Mesenchymal stem cell (in vitro differentiated cells and primary cell): ENCODE measurements at places on chromosomes 4 and X.

DNA sequence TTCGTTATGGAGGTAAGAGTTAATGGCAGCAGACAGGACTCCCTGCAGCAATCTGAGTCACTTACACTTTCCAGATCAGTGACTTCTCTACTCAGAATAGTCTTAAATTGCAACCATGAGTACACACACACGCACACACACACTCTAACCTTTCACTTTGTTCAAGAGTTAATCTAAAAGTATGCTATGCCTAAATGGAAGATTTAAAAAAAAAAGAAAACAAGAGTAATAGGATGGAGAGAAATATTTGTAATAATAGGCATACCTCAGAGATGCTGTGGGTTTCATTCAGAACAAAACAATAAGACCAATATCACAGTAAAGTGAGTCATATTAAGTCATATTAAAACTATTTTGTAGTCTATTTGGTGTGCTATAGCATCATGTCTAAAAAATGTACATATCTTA, 969.1 kb upstream of the PCDH10 start:
- DNase-seq: peak; percentile 9

GRCh38 chr4:88743696-88744095, 46.1 kb upstream of the NAP1L5 start:
- DNase-seq: peak; percentile 54

DNA sequence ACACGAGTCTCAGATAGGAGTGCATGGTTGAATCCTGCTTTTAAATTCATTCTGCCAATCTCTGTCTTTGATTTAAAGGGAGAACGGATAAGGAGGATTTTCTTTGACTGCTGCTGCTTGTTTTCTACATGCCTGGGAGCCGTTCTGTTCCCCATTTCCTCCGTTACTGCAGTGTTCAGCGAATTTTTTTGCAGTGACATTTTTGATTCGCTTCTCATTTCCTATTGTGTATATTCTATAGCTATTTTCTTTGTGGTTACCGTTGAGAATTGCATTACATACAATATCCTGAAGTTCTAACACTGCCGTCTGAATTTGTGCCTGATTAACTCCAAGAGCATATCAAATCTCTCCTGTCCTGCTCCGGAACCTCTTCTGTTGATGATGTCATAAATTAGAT, 14.8 kb upstream of the MAEA start:
- no peak for DNase-seq

GRCh38 chr4:70365479-70365878, 4.9 kb downstream of the SMR3A start:
- DNase-seq: no peak

- no peak for DNase-seq
Observed at GRCh38 chr4:164115236-164115635, 620.7 kb downstream of the TMA16 start.

- DNase-seq: no peak
Observed at GRCh38 chr4:101309925-101310324, 37.4 kb downstream of the PPP3CA start.

GRCh38 chr4:153197301-153197700, 6.9 kb upstream of the TRIM2 start:
- no peak for DNase-seq

DNA sequence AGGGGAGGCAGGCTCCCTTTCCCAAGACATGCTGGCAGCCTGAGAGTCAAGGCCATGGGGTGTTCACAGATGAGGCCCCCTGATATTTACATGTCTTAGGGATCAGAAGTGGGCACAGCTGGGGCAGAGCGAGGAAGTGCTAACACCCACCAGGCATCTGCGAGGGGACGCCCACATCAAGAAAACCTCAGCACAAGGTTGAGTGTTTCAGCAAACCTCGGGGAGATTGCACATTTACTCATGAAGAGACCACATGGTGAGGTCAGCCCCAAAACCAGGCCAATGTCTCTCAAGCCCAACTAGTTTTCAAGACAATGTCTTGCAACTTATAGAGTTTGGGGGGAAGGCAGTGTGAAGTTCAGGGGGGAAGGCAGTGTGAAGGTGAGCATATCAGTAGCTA, 55.2 kb downstream of the CLNK start:
- no peak for DNase-seq

- no peak for DNase-seq
Observed at GRCh38 chr4:177052211-177052934, 257.3 kb upstream of the NEIL3 start.

GRCh38 chr4:5280828-5281227, 229.5 kb downstream of the STK32B start:
- DNase-seq: no peak

- no peak for DNase-seq
Observed at GRCh38 chrX:52594658-52595057, 60.0 kb downstream of the SSX7 start.

- DNase-seq: peak; percentile 78
Observed at GRCh38 chr4:55503169-55503568, 43.5 kb downstream of the CLOCK start.

- DNase-seq: peak; percentile 73
Observed at GRCh38 chr4:127249066-127249766, 383.5 kb upstream of the INTU start.

DNA sequence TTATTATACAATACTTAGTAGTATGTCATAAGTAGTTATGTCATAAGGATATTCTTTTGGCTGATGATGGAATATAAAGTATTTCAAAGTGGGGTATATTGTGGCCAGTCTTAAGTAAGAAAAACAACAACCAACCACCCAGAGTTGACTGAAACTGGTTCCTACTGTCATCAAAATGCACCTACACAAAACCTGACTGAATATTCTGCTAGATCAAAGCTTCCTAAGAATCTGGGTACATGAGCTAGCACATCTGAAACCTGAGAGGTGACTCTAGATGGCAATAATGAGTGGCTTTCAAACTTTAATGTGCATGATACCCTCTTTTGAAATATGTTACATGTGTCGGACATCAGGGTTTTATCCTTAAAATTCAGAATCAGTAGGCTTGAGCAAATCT, 60.4 kb downstream of the REELD1 start:
- DNase-seq: no peak

DNA sequence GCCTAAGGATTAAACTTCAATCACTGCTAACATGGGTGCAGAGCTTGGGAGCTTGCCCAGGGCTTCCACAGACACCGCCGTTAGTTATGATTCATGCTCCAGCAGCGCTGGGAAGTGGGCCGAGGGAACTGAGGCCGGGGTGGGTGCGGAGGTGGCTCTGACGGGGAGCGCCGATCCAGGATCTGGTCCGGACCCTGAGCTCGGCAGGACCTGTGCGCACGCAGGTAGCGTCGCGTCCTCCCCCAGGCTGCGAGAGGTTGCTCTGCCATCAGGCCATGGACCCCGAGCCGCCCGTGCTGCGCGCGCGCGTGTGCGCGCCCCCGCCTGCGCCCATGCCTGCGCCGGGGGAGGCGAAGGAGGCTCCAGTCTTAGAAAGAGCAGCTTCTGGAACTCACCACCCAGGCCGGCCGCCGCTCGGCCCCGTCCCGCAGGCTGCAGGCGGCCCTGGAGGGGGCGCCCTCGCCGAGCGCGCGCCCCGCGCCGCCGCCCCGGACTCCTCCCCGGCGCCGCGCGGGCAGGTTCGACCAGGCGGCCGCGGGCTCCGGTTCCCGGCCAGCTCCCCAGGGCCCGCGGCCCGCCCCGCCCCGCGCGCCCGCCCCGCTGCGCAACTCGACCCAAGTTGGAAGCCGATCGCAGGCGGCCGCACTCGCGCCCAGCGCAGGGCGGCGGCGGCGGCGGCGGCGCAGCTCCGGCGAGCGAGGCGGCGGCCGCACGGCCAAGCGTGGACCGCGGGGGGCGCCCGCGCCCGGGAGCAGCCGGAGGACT, 732 bp upstream of the ADRA2C start:
- DNase-seq: peak; percentile 18

DNA sequence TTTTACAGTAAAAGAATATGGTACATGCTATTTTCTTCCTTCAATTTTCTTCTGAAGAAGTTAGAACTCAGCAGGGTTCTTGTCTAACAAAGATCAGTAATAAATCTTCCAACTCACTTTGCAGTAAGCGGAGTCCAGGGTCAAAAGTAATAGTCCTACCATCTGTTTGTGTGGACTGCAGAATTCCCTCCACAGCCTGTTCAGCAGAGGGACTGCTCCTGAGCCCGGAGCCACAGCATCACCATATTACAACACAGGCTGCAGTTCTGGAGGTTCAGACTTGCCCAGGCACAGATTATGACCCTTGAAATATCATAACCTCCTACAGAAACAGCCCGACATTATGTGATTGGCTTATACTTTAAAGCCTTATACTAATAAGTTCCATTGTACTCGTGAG, 10.3 kb downstream of the FHDC1 start:
- peak; percentile 33 for DNase-seq

DNA sequence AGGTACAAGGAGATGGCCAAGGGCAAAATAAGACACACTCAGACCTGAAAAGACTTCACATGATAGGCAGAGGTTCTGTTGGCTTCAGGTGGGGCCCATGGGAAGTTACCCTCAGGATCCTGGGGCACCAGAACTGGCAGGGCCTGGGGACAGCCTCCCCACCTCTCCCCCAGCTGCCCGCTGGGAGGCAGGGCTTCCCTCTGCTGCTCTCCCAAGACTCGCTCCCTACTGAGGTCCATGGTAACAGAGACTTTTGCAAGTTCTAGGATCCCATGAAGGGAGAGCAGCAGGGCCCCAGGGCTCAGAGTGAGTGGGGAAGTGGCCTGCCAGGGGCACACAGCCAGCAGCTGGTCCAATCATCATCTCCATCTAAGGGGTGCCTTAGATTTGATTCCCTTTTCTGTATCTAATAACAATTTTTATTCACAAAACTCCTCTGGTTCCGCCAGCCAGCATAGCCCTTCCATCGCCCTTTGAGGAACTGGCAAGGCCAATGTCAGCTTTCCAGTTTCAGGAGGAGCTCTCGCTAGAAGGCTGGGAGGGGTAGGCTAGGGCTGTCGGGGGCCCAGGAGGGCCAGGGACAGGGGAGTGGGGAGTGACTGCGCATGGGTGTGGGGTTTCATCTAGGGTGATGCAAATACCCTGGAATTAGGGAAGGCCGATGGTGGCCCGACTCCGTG, 78.2 kb downstream of the SLC2A9 start:
- DNase-seq: no peak

DNA sequence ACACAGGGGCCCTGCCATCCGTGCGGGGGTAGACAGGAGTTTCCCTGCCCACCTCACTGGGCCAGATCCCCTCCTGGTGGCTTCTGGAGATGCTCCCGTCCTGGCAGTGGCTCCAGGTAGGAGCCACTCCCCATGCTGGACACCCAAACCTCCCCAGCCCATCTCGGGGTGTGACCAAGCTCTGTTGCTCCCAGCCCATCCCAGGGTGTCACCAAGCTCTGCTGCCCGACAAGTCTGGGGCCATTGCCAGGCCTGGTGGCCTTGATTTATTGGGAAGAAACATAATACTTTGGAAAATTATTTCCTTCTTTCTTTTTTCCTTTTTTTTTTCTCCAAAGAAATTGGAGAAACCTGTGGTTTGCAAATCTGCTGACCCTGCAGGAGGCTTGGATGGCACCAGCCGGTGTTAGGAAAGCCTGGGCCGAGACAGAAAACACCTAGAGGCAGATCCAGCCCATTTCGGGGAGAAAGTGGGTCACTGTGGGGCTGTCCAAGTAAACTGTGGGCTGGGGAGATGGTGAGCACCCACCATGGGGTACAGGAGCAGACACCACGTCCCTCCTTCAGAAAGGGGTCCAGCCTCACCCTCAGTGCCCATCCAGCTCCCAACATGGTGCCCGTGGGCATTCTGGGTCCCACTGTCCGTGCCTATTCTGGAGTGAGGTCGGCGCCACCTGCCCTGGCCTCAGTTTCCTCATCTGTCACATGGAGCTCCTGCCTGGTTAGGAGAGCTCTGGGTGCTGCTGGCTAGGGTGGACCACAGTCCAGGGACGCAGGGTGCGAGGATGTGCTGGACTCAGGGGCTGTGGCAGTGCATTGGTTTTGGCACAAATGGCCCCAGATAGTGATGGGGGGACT, 59.4 kb upstream of the ADRA2C start:
- no peak for DNase-seq

DNA sequence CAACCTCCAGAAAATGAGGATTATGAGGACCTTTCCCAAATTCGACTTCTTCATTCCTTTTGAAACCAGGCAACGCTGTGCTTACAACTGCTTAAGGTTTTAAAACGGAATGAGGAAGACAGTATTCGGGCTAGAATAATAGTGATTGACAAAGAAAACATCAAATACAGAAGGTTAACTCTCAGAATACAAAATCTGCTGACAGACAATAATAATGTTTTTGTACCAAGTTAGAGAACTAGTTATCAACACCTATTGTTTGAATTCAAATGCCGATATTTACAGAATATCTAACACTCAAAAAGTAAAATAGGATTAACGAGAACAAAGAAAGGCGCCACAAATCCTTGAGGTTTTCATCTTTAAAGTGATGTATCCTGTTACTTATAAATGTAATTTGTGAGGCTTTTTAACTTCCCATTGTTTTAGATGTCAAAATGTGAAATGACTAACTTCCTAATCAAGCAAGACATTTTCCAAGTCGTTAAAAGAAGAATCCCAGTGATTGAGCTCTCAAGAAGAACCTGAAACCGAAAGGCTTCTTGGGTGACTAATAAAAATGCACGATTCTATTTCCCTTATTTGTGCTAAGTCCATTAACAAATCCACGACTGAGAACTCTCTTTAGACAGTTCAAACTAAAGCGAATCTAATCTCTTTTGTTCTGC, 118.3 kb downstream of the SORBS2 start:
- no peak for DNase-seq

DNA sequence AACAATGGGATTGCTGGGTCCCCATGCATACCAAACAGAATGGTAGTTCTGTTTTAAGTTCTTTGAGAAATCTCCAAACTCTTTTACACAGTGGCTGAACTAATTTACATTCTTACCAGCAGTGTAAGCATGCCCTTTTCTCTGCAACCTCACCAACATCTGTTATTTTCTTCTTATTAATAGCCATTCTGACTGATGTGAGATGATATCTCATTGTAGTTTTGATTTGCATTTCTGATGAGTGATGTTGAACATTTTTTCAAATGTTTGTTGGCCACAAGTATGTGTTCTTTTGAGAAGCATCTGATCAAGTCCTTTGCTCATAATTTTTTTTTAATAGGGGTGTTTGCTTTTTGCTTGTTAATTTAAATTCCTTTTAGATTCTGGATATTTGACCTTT, 41.2 kb upstream of the ZMAT1 start:
- DNase-seq: no peak

GRCh38 chr4:165331359-165331758, 3.9 kb downstream of the MSMO1 start:
- DNase-seq: peak; percentile 19

DNA sequence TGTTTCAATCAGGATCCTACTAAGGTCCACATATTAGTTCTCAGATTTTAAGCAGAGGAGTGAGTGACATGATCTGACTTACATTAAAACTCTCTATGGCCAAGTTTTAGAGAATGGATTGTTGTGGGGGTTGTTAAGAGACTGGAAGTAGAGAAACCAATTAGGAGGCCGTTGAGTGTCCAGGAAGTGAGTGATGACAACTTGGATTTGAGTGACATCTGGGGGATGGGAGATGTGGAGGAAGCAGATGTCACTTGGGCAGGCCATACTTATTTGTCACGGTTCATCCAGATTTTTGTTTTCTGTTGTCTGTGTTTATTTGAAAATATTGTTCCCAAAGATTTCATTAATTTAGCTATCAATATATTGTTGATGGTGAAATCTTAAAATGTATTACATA, 28.3 kb downstream of the ADD1 start:
- DNase-seq: no peak
